ENCODE measurements at places on chromosomes 2 and 18.
A peak's percentile ranks its signal among the peaks of the same experiment; 100 is the strongest.

- DNase-seq, result no peak
These were observed 765 bp upstream of the DIPK1C start for GRCh38 chr18:74457725-74458421.

- DNase-seq, result no peak
These were observed 4.6 kb upstream of the RHBDD1 start for GRCh38 chr2:226831266-226831665.

DNA sequence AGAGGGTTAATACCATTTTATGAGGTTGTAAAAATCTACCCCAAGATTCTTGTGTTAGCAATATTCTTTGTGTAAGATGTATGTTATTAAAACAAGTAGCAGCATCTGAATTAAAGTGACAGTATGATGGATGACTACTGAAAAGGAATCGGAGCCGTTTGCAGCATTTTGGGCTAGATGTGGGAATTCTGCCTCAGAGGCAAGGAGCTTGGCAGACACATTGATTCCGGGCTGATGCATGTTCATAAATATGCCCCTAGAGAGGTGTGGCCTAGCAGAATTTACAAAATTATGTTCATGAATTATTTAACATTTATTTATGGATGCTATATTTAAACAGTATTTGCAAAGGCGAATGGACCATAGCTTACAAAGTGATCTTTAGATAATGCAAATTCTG is 389.0 kb upstream of the ETAA1 start:
- DNase-seq, result no peak

- DNase-seq, result no peak
These were observed 3.3 kb downstream of the NCK2 start for GRCh38 chr2:105747991-105748390.

GRCh38 chr2:173048522-173048896 is 27.1 kb upstream of the MAP3K20 start:
- DNase-seq, result no peak

DNA sequence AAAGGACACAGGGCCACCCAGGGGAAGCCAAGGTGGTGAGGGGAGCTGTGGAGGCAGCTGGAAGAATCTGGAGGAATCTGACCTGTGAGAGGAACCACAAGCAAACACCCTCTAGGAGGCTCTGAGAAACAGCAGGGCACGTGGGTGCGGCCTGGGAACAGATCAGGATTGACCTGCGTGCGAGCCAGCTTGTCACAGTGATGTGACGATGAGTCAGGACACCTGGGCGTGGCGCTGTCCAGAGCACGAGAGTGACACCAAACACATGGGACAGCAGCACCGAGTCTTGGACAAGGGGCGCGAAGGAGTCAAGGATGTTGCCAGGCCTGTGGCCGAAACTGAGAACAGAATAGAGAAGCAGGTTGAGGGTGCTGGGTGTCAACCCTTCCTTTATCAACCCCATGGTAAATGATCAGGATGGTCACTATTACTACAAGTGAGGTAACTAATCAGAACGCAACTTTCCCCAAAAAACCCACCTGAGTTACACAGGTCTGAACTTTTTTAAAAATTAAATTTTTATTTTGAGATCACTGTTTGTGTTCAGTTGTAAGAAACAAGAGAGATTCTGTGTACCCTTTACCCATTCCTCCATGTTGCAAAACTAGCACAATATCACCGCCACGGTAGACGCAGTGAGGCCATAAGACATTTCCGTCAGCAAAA is 637 bp upstream of the SFT2D3 start:
- DNase-seq, result peak; percentile 24

- no peak for DNase-seq
These were observed 39.8 kb downstream of the RBM45 start for GRCh38 chr2:178152033-178152432.

GRCh38 chr2:19577723-19578122 is 219.3 kb upstream of the OSR1 start:
- no peak for DNase-seq

GRCh38 chr2:74762789-74763188 is 71.1 kb upstream of the HK2 start:
- DNase-seq, result no peak

DNA sequence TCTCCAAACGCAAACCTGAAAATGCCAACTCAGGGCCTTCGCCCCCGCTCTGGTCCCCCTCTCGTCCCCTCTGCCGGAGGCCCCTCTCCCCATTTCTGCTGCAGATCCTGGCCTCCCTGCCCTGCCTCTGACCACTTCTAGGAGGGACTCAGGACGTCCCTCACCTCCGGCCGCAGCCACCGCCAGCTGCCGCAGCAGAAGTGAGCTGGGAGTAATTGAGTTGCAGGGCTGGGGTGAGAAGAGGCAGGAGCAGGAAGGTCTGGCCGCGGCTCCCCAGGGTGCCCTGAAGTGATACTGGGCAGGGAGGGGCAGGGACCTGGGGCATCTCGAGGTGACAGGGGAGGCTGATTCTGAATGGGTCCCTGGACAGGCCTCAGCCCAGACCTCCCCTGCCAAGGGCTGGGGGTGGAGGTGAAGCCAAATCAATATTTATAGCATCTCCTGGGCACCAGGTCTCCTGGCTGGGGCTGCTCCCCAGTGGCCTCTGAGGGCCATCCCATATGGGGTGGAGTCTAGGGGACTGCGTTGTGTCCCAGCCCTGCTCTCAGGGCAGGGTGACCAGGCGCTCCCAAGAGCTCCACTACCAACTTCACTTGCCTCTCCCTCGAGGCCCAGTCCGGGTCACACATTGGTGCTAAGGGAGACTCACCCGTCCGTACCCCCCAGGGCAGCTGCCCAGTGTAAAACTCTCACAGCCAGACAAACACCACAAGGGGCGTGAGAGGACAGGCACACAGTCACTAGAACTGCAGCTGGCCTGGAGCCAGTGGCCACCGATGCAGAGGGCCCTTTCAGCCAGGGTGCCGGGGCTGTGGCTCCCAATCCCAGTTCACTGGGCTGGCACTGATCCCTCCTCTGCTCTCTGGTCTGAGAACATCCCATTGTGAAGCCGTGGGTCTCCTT is 33.0 kb downstream of the KCNIP3 start:
- DNase-seq, result no peak

GRCh38 chr2:113206251-113206650 is 32.5 kb downstream of the PSD4 start:
- no peak for DNase-seq

DNA sequence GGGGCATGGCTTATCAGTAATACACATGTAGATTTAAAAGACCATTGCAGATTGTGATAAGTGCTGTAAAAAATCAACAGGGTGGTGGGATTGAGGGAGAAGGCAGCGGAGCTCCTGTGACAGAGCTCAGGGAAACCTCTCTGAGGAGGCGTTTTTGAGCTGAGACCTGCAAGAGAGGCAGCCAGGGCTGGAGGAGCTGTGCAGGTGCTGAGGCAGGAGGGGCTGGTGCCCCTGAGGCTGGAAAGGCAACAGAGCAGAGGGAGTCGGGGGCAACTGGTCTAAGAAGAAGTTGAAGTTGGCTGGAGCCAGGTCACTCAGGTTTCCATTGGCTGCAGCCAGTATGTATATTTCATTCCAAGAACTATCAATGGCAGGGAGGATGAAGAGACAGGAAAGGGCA is 47.6 kb downstream of the KLHL29 start:
- no peak for DNase-seq

GRCh38 chr18:2894841-2895370 is 48.1 kb downstream of the EMILIN2 start:
- no peak for DNase-seq

- DNase-seq, result no peak
These were observed 7.0 kb downstream of the ZBTB14 start for GRCh38 chr18:5288517-5288935.

DNA sequence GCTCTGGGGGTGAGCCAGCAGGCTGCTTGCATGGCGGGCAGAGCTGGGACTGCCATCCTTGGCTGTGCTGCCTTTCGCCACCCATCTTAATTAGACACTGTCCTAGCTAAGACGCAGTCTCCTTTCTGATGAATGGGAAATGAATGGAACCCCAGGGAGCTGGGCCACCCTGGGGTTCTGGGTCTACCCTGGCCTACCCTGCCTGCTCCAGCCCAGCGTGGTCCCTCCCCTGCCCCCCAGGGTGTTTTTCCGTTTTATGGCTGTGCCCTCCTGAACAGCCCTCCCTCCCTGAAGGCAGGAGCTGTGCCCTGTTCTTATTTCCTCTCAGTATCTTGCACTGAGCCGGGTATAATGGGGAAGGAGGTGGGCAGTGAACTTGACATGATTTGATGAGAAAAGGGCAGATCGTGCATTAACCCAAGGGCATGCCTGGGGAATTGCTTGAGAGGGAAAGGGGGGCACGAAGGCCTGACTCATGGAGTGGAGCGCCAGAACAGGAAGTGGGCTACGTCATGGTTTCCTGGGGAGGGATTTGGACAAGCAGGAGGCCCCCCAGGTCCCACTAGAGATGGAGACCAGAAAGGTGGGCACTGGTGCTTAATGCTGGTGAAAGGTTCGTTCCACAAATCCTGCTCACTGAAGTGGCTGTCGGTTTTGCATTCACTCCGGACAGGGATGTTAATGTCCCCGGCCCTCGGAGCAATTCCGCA is 165.0 kb downstream of the KLHL29 start:
- no peak for DNase-seq

GRCh38 chr2:67571785-67572718 is 174.9 kb downstream of the ETAA1 start:
- DNase-seq, result no peak

GRCh38 chr18:76697441-76697901 is 124.9 kb upstream of the ZNF236 start:
- peak; percentile 25 for DNase-seq

GRCh38 chr2:26462511-26463243 is 15.2 kb downstream of the OTOF start:
- peak; percentile 45 for DNase-seq

- DNase-seq, result no peak
These were observed 220.1 kb downstream of the HAUS1 start for GRCh38 chr18:46324087-46324955.

GRCh38 chr2:218858671-218859555 is 692 bp upstream of the WNT6 start:
- peak; percentile 50 for DNase-seq

GRCh38 chr2:231672617-231673347 is 35.5 kb upstream of the PTMA start:
- peak; percentile 46 for DNase-seq

DNA sequence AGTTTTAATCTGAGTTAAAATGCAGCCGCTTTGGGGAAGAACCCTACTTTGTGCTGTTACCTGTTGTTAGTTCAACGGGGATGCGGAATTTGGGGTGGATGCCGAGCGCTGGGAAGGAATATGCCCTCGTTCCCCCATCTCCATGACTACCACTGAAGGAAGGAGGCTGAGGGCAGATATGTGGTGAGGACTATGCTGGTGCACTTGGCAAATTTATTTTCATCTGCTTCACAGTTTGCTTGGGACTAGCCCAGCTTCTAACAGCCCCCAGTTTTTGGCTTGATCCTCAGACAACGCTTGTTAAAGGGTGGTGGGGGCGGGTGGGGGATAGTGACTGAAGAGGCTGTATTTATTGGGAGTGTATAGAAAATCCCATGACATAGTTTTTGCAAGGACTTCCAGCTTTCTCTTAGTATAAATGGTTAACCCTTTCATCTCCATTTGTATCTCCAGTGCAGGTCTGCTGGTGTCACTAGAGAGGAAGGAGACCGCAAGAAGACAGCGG is 100.8 kb downstream of the COLEC12 start:
- DNase-seq, result no peak

DNA sequence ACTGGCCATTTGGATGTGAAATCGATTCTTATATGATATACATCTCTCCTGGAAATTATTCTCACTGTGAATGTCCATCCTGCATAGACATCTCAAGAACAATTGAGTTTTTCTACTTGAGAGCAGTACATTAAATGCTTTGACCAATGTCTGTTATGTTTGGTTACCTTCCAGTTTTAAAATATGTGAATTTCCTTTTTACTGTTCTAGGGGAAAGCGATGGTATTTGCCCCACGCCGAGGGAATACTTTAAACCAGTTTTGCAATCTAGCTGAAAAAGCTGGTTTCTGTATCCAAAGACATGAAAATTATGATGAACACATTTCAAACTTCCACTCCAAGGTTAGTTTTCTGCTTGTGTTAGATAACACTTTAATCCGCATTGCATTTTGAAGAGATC is 175.3 kb upstream of the SIX3 start:
- DNase-seq, result no peak

DNA sequence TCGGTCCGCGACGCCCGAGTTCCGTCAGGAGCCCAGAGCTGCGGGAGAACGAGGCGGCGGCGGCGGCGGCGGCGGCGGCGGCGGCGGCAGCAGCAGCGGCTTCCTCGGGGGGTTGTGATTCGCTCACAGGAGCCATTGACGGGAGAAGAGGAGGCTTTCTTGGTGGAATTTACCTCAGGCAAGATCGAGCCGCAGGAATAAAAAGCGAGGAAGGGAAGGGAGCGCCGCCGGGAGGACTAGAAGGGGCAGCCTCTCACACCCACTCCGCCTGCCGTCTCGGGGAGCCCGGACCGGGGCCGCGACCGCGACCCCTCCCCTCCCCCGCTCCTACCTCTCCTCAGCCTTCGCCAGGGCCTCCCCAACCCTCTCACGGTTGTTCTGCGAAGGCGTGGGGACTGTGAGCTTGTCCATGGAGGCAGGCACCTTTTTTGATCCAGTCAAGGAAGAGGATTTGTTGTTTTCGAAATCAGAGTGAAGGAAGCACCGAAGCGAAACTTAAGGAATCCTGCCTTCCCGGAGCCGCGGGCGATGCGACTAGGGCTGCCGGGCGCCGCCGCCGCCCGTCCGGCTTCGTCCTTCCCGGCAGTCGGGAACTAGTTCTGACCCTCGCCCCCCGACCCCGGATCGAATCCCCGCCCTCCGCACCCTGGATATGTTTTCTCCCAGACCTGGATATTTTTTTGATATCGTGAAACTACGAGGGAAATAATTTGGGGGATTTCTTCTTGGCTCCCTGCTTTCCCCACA is 506 bp downstream of the BMPR2 start:
- peak; percentile 50 for DNase-seq

- no peak for DNase-seq
These were observed 404.8 kb downstream of the MEIS1 start for GRCh38 chr2:66839551-66840320.

- no peak for DNase-seq
These were observed 88.1 kb downstream of the NRXN1 start for GRCh38 chr2:50943791-50944190.

DNA sequence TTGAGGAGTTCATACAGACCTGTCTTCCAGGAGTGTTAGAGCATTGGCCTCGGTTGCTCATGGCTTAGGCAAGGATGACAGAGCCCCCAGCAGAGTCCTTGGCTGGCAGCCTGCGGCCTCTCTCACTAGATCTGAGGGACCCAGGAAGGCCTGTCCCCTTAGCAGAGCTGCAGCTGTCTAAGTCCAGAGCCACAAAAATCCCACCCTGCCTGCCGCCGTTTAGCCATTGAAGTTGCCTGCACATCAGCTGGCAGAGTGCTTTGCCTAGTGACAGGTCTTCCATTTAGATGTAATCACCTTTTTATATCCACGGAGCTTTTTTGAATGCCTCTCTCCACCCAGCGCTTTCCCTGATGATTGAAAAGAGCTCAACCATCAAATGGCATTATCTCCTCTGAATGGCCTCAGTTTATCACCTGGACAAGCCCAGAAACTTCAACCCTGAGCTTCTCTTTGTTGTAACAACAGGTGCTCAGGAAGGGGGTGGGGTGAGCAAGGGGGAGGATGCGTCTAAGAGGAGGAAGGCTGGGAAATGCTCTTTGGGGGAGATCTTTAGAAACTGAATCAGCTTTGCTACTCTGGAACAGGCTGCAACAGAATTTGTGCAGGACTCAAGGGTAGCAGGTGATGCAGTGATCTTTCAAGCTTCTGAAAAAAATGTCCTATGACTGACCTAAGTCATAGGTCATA is 71.9 kb downstream of the TNP1 start:
- DNase-seq, result no peak

- DNase-seq, result no peak
These were observed 200.3 kb upstream of the ID2 start for GRCh38 chr2:8481463-8482009.

Data from nephron progenitor cell (in vitro differentiated cells).